Mesothelial cell of epicardium (in vitro differentiated cells): ENCODE measurements at places on chromosomes 1 and 21. TPM values are rescaled to one million over a fixed set of nuclear protein-coding genes. Genes with fewer than 3 reads are reported as not detected.

DNA sequence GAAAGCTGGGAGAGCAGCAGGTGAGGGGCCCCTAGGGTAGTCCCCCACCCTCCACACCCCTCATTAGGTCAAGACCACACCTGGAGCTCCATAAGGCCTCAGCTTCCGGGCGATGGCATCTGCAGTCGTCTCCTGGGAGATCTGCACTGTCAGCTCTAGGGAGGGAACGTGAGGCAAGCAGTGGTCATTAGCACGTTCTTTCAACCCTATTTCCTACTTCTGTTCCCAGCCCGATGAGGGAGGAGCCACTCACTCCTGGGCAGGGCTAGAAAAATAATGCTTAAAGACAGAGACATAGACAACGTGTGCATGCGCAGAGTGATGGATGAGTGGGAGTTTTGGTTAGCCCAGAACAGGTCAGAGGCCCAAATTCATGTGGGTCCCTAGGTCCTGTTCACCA lies 9.7 kb downstream of the KDF1 start:
- DNase-seq = no peak

Gene CORT
- 0.70 to 0.89 TPM (median 0.83 TPM) in 3 replicates for total RNA-seq

DNA sequence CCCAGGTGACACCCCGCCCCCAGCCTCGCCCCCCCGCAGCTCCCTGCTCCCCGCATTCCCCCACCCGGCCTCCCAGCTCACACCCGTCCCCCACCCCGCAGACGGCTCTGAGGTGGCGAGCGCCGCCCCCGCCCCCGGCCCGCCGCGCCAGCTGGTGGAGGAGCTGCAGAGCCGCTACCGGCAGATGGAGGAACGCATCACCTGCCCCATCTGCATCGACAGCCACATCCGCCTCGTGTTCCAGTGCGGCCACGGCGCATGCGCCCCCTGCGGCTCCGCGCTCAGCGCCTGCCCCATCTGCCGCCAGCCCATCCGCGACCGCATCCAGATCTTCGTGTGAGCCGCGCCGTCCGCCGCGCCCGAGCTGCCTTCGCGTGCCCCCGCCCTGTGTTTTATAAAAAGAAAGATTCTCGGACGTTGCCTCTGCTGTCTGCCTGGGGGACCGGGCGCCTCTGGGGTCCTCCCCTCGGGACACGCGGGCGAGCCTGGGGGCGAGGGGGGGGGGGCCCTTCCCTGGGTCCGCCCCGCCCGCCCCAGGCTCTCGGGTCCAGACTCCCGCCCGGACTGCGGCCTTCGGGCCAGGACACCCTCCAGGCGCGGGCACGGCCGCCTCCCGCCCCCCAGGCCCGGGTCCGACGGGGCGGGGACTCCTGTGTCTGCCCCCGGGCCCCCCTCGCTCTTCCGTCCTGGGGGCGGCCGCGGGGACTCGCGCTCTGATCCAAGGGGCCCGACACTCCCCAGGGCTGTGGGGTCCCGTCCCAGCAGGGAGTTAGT lies 1.6 kb upstream of the MMP23B start:
- DNase-seq = peak; percentile 71

GRCh38 chr1:31718327-31718897 lies 14.6 kb upstream of the COL16A1 start:
- DNase-seq = no peak

DNA sequence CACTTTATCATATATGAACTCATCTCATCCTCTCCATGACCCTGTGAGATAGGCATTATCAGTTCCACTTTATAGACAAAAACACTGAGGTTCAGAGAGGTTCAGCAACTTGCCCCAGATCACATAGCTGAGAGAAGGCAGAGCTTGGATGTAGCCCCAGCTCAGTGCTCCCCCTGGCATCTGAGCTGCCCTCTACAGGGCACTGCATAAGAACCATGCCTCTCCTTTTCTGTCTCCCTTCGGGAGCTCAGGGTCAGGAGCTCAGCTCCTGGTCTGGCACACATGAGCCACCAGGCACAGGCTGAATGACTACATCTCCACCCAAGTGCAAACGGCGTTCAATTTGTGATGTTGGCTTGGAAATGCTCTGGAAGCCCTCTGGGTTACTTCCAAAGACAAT lies 16.9 kb downstream of the RAB7B start:
- DNase-seq = no peak

Gene KRTAP19-1
- not detected in 3 replicates for total RNA-seq
